Liver (tissue), 10 donors: ENCODE measurements at places on chromosomes 16 and 17.

DNA sequence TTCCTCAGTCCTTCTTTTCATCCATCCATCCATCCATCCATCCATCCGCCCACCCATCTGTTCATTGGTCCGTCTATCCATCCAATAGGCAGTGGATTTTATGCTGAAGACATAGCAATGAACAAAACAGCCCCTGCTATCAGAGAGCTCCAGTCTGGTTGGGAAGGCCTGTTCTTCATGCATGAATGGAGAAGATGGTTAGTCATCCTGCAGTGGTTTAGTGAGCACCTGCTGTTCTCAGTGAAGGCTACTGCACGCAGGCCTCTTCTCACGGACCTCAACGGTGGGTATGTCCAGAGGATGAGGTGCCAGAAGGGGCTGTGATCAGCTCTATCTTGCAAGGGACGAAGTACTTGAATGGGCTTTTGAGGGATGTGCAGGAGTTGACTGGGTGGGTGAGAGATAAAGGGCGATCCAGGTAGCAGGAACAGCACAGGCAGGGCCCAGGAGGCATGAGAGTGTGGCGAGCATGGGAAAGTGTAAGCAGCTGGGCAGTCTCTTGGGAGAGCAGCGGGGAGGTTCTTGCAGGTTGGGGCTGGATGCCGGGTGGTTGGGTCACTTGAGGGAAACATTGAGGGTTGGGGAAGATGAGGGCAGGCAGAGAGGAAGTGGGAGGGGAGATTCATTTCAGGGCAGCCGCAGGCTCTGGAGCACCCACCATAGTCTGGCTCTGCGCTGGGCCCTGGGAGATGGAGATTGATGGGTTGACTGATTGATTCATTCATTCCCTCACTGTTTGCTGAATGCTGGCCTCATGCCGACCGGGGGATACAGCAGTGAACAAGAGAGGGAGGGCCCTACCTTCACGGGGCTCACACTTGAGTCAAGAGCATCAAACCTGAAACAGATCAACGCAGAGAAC, 115.0 kb upstream of the CIBAR2 start:
- no peak for DNase-seq

GRCh38 chr17:2521257-2521656, 9.6 kb upstream of the METTL16 start:
- DNase-seq: no peak

DNA sequence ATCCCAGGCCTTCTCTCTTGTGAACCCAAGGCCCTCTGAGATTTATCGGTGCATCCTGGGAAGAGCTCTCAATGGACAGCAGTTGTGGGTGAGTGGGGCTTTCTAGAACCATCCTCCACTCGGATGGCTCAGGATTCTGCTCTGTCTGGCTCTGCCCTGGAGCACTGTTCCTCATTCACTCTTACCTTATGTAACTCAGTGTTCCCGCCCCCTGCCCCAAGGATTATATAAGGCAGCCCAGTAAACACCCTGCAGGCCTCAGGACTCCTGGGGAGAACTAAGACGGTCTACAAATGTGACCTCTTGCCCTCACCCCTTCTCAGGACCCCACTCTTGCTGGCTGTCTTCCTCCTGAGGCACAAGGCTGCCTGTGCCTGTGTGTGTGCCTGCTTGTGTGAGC, 3.8 kb downstream of the RPRML start:
- no peak for DNase-seq

DNA sequence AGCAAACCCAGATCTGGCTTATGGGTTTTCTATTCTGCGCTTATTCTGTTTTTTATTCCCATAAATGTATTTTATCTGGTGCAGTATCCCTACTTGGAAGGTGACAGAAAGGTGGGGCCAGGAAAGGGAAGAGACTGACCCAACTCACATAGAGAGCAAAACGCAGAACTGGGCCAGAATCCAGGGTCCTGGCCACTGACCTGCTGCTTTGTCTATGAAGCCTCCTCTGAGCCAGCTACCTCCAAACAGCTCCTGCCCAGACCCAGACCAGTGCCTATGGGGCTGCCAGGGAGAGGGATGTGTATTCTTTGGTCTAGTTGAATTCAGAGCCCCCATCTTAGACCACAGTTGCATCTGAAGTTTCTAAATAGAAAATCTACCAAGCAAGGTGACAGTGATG, 36.4 kb upstream of the CES5A start:
- no peak for DNase-seq

DNA sequence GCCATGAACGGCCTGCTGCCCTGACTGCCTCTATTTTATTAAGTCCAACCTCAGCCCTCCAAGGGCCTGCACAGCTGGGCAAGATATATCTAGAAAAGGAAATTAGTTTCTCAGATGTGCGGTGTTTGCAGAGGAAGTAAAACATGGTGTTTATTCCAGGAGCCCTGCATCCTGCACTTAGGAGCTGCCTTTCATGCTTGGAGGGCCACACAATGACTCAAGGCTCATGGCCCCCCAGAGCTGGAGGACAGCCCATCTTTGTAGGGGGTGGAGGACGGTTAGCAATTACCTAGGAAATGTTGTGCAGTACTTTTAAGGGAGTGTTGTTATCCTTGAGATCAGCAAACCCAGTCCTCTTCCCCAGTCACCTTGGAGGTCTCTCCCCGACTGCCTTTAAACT, 80.5 kb downstream of the COPRS start:
- DNase-seq: no peak

DNA sequence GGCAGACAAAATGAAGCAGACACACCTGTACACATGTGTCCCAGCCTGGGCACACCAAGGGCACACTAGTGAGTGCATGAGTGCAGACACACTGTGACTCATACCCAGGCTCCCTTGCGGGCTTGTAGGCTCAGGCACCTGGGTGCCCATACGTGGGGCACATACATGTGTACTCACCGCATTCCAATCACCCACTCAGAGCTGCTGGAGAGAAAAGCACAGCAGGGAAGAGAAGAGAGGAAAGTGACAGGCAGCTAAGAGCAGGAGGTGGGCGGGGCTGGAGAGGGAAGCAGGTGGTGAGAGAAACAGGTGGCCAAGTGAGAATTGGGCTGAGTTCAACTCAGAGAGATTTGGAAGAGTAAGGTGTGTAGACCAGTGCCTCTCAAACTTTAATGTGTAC, 54.0 kb downstream of the TMEM132E start:
- DNase-seq: no peak

DNA sequence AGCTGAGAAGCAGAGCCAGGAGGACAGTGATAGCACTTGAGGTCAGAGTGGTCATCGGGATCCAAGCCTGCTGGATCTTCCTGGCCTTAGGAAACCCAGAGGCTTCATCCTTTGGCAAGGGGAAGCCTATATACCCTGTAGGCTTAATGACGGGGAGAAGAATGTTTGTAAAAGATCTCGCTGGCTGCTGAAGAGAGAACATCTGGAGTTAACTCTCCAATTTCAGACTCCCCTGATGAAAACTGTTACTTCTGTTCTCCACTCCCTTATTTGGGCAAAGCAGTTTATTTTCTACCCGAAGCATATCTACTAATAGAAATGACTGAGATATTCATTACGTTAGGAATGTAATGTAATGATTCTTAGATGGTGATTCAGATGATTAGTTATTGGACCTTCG, 487.0 kb downstream of the CDH13 start:
- DNase-seq: no peak

GRCh38 chr17:38748149-38748891, at the start of gene PCGF2:
Gene PCGF2, minus strand, starts transcription at chr17:38748336. Its CDS starts 7,934 bp downstream, at chr17:38740402.
- peak; percentile 68 for DNase-seq

DNA sequence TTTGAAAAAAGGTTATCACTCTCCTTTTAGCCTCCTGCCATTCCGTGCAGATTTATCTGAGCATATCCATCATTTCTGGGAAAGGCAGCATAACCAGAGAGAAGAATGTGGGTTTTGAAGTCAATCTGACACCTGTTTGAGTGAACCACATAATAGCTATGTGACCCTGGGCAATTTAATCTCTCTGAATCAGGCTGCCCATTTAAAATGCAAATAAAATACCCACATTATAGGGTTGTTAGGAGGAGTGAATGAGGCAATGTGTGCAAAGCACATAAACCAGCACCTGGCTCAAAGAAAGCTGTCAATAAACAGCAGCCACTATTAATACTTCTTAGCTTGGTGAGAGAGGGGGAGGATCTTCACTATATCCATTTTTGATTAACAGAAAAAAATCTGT, 88.0 kb downstream of the CACNG1 start:
- DNase-seq: no peak

DNA sequence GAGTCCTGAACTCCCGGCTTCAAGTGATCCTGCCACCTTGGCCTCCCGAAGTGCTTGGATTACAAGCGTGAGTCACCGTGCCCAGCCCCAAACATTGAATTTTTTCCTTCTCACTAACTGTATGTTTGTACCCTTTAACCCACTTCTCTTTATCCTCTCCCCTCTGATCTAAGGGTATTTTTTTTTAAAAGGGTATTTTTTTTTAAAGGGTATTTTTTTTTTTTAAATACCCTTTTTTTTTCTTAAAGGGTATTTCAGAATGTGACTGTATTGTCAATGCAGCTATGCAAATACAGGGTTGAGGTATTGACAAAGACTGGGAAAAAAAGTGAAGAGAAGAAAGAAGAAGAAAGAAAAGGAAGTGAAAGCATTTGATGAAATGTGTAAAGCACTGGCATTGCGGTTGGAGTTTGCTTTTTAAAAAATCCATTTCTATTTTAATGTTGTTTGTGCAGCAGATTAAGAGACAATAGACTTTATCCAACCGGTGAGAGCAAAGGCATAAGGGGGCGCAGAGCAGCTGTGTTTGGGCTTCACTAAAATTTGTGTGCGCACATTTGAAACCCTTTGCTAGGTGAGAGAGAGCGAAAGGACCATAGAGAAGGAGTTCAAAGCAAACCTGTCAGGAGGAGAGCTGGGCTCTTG, 42.4 kb downstream of the SYT17 start:
- no peak for DNase-seq

DNA sequence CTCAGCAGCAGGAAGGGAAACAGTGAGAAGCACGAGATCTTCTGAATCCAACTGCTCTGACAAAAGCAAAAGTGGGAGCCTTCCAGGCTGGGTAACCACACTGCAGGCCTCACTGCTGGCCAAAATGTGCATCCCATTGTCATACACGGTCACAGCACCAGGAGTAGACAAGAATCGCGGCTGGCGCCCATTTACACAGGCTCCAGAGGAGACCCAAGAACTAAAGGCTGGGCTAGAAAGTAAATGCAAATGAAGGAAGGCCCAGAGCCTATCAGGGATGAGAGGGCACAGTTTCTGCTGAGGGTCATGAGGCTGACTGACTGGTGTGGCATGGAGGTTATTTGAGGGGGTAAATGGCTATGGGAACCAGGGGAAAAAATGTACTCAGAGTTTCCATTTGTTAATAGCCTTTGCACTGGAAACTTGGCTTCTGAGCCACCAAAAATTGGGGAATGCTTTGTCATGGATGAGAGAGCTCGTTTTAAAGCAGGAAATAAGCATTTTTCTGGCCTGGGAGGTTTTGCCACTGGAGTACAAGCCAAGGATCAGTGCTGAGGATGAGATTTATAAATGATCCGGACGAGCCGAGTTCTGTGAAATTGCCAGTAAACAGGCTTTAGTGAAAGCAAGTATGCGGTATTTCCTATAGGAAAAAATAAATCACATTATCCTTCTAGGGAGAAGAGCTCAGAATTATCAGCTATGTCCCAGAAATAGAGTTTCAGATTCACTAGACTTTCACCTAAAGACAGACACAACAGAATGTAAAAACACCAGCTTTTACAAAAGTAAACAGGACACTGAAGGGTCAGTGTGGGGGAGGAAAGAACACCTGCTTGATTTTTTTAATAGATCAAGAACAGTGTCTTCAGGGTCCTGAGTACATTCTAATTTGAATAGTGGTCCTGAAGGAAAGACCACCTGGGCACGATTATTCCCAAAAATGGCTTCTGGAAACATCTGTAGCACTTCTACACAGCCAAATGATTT, 66.9 kb upstream of the GSG1L start:
- no peak for DNase-seq

GRCh38 chr17:8386841-8387240, 3.8 kb upstream of the RPL26 start:
- no peak for DNase-seq

DNA sequence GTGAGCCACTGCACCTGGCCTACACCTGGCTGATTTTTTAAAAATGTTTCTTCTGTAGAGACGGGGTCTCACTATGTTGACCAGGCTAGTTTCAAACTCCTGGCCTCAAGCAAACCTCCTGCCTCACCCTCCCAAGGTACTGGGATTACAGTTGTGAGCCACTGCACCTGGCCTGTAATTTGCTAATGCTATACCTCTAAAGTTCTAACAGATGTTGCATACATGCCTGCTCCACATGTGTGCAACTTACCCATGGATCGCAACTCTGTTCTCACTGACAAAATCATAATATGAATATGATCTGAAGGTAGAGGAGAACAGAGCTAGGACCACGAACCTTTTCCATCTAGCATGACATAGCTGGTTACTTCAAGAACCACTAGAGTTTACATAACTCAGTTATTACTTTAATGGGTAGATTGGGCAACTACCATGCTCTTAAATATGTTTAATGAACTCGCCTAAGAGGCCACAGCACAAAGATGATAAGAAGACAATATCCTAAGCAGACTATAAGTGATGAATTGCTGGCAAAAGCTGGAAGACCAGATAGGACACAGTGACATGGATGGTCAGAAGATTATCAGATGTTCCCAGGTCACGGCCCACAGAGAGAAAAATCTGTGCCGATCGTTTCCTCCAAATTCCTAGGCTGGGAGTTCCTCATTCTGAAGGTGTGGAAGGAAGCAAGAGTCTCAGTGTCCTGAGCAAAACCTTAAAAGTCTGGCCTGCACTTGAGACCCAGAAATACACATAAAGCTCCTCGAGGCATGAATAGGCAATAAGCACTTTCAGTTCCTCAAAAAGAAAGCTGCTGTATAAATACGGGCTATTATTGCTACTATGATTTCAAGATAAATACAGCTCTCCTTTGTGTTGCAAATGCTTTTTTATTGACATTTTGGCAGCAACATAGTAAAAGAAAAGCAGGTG, 53.6 kb upstream of the ICAM2 start:
- DNase-seq: no peak

DNA sequence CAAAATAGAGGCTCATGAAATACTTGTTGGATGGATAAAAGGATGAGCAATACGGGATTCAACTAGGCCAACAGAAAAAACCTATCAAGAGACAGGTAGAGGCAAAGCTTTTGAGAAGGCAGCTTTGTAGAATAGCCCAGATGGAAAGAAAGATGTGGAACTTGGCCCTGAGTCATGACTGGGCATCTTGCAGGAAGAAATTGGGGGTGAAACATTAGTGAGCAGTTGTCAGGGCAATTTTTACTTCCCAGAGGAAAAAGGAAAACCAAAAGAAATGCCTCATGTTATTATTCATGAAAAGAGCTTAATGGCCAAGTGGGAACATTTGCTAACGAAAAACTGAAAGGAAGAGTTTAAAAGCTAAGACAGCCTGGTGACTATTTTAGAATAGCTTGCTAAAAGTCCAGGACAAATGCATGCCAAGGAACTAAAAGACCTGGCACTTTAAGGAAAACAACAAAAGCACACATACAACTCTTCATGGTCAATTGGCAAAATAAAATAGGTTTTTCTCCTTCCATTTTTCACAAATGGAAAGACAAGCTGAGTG, 180.1 kb downstream of the HS3ST3A1 start:
- no peak for DNase-seq

- DNase-seq: no peak
These were observed 19.9 kb upstream of the RSL1D1 start for GRCh38 chr16:11871193-11871592.

GRCh38 chr17:33686171-33686570, 393.1 kb upstream of the ASIC2 start:
- peak; percentile 53 for DNase-seq
